Brain pericyte (primary cell): ENCODE measurements at places on chromosomes 3 and 15.

GRCh38 chr3:62723914-62724217, 151.3 kb downstream of the CADPS start:
- no peak for DNase-seq

GRCh38 chr15:63367390-63367789, 14.3 kb downstream of the CA12 start:
- DNase-seq: no peak

- no peak for DNase-seq
Observed at GRCh38 chr3:77324105-77324504, 284.2 kb downstream of the ROBO2 start.

DNA sequence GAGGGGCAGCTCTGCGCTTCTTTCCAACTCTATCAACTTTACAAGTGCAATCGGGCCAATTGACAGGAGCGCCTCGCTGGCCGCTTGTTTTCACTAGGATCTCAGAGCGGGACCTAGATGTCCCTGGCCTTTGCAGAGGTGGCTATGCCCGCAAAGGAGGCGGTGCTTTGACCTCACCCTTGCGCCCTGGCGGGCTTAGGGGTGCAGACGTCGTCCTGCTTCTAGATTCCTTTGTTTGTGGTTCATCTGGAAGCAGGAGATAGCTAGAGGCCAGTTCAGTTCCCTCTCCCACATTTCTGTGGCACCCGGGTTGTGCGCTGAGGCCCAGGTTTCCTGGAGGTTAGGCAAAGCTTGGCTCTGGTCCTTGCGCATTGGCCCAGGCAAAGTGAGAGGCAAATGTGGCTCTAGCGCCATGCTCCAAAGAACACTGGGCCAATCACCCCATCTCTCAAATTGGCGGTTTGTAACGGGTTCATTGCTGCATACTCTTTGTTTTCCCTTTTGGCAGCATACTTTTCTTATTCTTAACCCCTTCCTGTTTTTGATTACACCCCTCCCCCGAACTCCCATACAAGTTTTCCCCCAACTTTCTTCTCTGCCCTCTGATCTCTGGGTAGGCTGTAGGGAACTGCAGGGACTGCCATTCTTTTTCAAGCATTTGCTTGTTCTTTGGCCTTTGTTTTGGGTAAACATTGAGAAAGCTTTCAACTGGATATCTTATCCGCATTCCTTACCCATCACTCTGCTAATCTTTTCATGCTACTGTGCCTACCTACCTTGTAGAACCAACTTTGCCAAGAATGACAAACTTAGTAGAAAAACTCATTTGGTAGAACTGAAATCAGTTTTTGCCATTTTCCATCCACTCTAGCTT, 1.4 kb downstream of the PPM1L start:
- DNase-seq: no peak

DNA sequence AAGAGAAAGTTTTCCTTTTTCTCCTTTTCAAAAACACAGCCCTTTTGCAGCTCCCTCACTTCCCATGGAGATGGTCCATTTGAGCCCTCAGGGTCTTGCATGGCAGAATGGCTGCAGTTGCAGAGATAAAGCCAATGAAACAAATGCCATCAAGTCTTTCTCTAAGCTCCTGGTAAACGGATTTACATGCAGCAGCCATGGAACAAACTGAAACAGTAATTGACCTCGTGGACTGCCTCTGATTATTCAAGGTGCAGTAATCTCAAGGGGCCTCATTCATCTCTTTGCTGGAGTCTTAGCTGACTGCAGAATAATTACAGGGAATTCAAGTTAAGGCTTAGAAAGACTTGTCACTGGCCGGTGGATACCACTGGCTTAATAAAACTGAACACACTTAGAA, 125.1 kb downstream of the SQOR start:
- DNase-seq: no peak
